Colonic mucosa (tissue), 4 donors: ENCODE measurements at places on chromosomes 5 and 9. TPM values are rescaled to one million over a fixed set of nuclear protein-coding genes. Genes with fewer than 3 reads are reported as not detected.

Gene PCDHGA11
- total RNA-seq = 1.3 TPM

Gene EFNA5
- 11.1 TPM for total RNA-seq

Gene WDR70
- 28.6 TPM for total RNA-seq

Gene NSA2
- 56.9 TPM for total RNA-seq

Gene F2R
- total RNA-seq = 3.6 TPM
